DMS79 treated with DMSO at 0.1 percent for 48 hours (cell line): ENCODE measurements at places on chromosomes 16 and 17.

DNA sequence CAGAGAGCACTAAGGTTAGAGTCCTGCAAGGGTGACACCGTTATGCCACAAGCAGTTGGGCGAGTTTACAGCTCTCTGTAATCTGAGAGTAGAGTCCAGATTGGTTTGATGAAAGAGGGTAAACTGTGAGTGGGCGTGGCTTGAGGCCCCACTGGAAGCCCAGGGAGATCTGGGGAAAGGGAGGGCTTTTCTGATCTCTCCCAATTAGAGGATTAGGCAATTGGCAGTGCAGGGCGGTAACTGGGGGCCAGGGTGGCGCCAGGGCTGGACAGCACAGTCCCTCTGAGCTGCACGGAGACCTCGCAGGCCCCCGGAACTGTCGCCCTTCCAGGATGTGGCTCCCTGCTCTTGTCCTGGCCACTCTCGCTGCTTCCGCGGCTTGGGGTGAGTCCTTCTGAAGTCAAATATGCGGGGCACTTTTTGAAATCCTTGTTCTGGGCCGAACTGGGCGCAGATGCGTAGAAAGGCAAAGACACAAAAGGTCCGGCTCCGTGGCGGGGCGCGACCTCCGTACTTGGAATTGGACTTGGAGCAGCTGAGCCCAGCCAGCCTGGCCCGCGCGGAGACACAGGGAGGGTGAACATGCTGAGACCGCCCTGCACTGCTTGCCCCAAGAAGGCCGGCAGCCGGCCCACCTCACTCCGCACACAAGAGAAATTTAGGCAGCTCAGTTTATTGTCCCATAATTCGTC lies 72.4 kb downstream of the CES1 start:
- no peak for DNase-seq

DNA sequence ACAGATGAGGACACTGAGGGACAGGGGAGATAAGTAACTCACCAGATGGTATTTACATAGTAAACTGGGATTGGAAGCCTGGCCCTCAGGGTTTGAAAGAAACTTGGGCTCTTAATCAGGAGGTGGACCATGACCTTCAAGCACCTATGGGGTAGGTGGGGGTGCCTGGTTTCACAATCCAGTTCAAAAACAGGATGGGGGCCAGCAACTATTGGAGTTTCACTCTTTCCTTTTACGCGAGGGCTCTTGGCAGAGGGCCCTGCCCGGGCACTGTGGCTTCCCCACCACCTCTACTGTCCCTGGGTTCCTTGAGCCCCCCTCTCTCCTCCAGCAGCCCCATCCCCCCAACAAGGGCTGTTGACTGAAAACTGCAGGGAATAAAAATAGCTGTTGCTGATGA lies 11.3 kb upstream of the PRR29 start:
- DNase-seq, result peak; percentile 40

GRCh38 chr16:722835-723633 lies 2.1 kb downstream of the ANTKMT start:
- DNase-seq, result no peak

DNA sequence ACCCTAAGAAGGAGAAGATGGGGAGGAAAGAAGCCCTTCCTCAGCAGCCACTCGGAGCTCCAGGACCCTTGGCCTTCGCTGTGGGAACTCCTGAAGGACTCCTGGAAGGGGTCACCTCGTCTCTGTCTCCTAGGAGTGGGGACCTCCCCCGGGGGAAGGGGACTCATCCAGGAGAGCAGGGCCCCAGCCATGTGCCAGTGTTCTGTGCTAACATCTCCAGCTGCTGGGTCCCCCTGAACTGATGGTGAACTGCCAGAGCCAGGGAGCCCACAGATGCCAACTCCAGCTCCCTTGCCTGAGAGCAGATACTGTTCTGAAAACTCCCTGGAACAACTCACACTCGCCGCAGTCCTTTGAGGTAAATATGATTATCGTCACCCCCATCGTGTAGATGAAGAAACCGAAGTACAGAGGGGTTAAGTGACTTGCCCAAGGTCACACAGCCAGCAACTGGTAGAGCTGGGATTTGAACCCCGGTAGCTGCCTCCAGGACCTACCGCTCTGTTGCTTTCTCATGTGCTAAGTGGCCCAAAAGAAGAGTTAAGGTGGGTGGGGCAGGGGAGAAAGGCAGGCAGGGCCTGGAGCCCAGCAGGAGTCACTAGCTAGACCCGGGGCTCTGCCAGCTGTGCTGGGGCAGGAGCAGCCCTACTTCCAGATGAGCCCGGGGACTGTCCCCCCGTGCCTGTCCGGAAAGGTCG lies 10.5 kb downstream of the TIMM22 start:
- no peak for DNase-seq

DNA sequence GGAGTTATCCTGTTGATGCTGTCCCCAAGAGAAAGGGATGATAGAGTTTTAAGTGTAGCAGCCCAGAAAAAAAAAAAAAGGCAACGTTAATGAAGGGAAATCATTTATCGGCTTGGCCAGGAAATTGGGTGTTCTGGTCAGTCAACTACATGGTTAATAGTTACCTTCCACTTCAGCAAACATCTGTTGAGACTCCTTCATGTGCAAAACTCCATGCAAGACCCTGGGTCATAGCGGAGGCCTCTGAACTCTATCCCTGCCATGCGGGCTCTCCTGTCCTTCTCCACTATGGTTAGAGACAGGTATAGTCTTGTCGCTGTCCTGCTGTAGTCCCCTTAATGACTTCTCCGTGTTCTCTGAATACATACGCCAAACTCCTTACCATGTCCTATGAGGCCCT lies 3.5 kb upstream of the LYRM9 start:
- DNase-seq, result no peak

- peak; percentile 49 for DNase-seq
Measured at GRCh38 chr17:6641247-6641863, 495 bp downstream of the TXNDC17 start.

DNA sequence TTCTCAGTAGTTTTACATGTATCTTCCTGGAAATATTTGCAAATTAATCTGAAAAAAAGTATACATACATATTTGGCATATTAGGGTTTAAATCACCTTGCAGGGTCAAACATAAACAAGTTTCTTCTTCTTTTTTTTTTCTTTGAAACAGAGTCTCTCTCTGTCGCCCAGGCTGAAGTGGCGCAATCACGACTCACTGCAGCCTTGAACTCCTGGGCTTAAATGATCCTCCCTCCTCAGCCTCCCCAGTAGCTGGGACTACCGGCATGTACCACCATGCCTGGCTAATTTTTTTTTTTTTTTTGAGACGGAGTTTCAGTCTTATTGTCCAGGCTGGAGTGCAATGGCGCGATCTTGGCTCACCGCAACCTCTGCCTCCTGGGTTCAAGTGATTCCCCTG lies 12.6 kb upstream of the FUS start:
- no peak for DNase-seq

GRCh38 chr17:38322156-38322779 lies 21.5 kb downstream of the GPR179 start:
- peak; percentile 5 for DNase-seq

- DNase-seq, result no peak
Measured at GRCh38 chr16:67779256-67780014, 26.9 kb downstream of the RANBP10 start.

DNA sequence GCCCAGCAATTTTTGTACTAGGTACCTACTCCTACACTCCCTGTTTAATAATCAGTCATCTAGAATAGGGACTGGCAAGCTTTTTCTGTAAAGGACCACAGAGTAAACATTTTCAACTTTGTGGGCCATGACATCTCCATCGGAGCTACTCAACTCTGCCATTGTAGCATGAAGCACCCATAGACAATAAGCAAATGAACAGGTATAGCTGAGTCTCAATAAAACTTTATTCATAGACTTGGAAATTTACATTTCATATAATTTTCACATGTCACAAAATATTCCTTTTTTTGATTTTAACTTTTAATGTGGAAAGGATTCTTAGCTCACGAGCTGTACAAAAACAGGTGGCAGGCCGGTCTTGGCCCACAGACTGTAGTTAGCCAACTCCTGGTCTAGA lies 345.8 kb downstream of the SOX9 start:
- no peak for DNase-seq

DNA sequence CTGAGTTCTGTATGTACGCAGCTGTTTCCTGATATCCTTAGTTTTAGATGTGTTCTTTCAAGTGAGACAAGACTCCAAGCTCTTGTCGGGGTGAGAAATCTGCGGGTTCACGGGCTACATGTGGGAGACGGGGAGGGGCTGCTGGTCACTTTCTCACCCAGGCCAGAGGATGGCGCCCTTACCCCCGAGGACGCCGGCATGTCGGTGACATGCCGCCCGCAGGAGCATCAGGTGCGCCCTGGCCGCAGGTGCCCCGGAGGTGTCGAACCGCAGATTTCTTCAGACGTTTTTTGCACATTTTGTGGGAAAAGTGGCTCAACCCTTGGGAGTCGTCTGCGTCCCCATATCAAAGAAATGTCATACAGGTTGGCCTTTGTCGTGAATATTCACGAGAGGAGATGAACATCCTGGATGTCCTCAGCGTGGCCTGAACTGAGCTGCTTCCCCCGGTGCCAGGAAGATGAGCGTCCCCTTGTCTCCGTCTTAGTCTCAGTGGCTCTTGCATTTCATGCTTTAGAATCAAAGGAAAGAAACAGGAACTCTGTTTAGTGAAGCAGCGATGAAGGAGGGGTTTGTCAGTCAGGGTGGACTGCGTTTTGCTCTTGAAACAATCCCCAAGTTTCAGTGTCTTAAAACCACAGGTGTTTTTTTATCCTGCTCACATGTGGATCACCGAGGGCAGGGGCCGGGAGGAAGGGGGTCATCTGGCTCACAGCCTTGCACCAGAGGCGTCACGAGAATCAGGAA lies 75.4 kb upstream of the ZNF750 start:
- DNase-seq, result no peak

DNA sequence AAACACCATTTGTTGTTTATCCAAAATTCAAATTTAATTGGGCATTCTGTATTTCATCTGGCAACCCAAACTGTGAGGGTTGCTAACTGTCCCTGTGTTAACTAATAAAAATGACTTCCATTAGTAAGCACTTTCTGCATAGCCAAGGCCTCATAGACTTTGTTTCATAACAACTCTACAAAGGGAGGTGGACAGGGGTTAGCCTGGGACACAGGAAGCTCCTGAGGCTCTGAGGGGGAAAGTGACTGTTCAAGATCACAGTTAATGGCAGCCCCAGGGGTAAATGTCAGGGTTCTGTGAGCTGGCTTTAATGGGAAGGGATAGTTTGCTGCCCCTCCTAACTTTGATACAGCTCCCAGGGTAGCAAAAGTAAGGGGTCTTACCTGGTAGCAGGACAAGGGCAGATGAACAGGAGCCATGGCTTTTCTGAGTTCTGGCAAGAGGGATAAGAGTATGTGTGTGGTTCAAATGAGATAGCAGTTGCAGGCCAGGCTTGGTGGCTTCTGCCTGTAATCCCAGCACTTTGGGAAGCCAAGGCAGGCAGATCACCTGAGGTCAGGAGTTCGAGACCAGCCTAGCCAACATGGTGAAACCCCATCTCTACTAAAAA lies 2.2 kb downstream of the HEATR9 start:
- peak; percentile 35 for DNase-seq

GRCh38 chr16:17509194-17509593 lies 38.4 kb upstream of the XYLT1 start:
- no peak for DNase-seq

DNA sequence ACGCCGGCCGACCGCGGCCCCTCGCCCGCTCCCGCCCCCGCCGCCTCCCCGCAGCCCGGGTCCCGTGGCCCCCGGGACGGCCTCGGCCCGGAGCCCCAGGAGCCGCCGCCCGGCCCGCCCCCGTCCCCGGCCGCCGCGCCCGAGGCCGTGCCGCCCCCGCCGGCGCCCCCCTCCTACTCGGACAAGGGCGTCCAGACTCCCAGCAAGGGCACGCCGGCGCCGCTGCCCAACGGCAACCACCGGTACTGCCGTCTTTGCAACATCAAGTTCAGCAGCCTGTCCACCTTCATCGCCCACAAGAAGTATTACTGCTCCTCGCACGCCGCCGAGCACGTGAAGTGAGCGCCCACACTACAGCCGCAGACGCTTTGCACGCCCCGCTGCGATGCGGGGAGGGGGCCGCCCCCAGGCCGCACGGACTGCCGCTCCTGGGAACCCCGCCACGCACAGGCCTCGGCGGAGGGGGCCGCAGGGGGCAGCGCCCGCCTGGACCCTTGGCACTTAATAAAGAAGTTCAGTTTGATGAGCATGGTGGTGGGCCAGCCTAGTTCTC lies 35.5 kb upstream of the ZC3H18 start:
- peak; percentile 1 for DNase-seq

DNA sequence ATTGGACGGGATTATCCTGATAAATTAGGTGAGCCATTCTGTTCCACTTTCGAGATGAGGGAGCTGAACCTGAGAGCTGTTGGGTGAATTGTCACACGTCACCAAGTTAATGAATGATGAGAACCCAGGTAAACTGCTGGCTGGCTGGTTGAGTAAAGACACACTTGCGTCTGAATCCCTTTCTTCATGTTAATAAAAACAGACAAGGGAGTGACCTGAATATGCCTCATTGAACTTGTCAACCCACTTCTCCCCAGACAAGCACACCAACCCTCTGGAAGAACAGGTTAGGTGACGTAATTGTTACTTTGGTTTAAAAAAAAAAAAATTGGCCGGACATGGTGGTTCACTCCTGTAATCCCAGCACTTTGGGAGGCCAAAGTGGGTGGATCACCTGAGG lies 400.9 kb upstream of the CDH5 start:
- no peak for DNase-seq

GRCh38 chr17:40450175-40450574 lies 6.9 kb downstream of the IGFBP4 start:
- DNase-seq, result no peak

- DNase-seq, result peak; percentile 90
Measured at GRCh38 chr16:55179852-55180585, 144.0 kb upstream of the IRX6 start.

DNA sequence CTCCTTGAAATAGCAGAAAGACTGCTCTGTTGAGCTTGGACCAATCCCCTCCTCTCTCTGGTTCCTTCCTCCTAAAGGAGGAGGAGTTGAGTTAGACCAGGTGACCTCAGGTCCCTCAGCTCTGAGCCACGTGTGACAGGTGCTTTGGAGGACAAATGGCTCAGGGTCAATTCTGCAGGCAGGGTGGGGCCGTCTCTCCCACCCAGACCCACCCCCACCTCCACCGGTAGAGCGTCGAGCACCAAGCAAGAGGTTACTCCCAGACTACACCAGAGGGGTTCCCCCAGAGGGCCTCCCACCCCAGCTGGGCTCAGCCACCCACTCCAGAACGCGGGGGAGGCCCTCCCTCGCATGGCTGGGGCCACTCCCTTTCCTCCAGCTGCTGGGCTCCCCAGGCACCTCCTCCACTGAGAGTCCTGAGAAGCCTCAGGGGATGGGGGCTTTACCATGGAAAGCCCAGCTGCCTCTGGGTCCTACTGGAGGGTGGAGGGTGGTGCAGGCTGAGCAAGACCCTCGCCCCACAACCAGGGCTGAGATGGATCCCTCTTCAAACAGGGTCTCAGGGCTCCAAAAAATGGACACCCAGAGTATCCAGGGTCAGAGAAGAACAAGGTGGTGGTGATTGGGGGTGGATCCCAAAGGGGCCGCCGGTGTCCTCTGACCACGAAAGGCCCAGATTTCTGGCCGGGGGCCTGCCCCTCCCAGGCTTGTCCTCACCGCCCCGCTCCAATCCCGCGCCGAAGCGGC lies 7.6 kb downstream of the MYO1C start:
- DNase-seq, result peak; percentile 38
